ENCODE measurements at places on chromosomes 16 and 17.

GRCh38 chr17:58236394-58236793 is 2.0 kb upstream of the LPO start:
- no peak for DNase-seq

GRCh38 chr16:27228045-27228444 is 24.7 kb downstream of the KDM8 start:
- no peak for DNase-seq

DNA sequence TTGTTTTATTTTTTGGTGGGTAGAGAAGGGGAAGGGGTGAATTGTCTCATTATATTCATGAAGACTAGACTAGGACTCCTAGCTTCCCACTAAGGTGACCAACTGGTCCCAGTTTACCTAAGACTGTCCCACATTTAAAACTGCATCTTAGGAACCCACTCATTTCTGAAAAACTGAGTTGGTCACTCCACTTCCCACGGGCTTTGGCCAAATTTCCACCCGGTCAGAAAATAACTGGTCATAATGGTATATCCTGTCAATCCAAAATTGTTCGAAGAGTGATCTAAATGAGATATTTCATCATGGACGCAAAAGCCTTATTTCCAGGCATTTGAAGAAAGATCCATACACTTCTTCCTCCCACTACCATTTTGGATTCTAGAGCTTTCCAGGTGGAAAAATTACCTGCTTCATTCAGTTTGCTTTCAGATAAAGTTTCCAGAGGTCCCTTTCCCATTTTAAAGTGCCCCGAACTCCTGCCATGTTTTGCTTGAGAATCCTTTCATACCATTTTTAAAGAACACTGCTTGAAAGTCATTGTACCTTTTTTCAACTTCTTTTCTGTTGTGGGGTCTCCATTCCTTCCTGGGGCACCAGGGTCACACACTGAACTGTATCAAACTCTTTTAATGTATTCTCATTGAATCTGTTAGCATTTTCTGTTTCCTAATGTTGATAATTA is 21.8 kb upstream of the ZFHX3 start:
- no peak for DNase-seq

GRCh38 chr17:17500999-17501605 is 4.9 kb upstream of the RASD1 start:
- DNase-seq = no peak

DNA sequence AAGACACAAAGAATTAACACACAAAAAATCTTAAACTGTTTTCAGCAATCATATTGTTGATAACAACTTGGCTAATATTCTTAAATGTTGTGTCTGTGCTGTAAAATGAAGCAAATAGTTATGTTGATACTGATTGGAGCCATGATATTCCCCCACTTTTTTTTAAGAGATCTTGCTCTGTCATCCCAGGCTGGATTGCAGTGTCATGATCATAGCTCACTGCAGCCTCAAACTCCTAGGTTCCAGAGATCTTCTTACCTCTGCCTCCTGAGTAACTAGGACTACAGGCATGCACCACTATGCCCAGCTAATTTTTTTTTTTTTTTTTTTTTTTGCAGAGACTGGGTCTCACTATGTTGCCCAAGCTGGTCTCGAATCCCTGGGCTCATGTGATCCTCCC is 26.0 kb downstream of the BBS2 start:
- no peak for DNase-seq

DNA sequence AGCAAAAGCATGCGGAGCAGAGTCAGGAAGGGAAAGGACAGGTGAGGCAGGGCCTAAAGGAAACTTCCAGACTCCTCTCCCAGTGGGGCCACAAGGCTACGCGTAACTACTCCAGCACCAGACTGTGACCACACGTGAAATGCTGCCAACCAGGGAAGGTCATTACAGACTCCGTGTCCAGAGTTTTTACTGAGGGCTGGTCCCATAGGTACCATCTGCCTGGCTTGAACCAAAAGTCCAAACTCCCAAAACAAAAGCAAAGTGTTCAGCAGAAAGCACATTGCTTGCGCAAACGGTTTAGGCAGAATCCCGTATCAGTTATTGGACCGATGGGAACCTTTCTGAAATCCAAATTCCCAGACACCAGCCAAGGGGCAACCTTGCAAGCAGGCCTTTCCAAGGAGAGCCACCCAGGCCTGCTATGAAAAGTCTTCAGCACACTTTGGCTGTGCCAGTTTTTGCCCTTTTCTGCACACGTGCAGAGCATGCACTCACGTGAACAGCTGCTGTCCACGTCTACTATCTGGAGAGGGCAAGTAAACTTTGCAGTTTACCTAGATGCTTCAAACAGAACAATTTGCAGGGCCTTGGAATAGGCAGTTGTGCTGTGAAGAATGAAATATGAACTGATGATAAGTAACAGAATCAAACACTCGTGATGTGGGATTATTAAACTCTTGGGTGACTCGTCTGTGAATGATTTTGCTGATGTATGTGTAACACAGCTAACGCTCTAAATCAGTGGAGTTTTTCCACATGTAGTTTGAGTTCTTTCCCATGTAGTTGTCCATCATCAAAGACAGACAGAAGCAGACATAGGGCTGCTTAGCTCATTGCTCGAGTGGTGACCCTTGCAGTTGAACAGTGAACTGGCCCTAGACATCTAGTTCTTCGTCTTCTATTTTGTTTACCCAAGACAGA is 58.1 kb upstream of the CRISPLD2 start:
- DNase-seq = no peak

All from NCI-H1092 (cell line).